ENCODE measurements at places on chromosomes 1 and 21. TPM values are rescaled to one million over a fixed set of nuclear protein-coding genes. Genes with fewer than 3 reads are reported as not detected.

Gene RHBDL2
- 31.6 TPM for total RNA-seq

- no peaks in the 10 kb centered on the region for H3K4me1 ChIP-seq
- no peak overlapping the region for H3K27ac ChIP-seq
- no peaks in the 10 kb centered on the region for H3K36me3 ChIP-seq
- no peak for DNase-seq
Measured at GRCh38 chr1:100523038-100523652, 14.8 kb upstream of the GPR88 start.

Gene FMO4
- total RNA-seq: 0.61 TPM

DNA sequence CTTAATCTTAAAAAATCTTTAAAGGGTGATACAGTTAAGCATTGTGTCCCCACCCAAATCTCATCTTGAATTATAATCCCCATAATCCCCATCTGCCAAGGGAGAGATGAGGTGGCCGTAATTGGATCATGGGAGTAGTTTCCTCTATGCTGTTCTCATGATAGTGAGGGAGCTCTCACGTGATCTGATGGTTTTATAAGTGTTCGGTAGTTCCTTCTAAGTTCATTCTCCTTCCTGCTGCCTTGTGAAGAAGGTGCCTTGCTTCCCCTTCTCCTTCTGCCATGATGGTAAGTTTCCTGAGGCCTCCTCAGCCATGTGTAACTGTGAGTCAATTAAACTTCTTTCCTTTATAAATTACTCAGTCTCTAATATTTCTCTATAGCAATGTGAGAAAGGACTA is 10.7 kb downstream of the DHRS3 start:
- peaks cover 32% of the 10 kb centered on the region for H3K36me3 ChIP-seq
- no peaks in the 10 kb centered on the region for H3K27me3 ChIP-seq
- 0 out of 2 replicates have a peak overlapping the region, but pooled peaks have one; percentile 29 for H3K27ac ChIP-seq
- no peak overlapping the region for H3K4me3 ChIP-seq

DNA sequence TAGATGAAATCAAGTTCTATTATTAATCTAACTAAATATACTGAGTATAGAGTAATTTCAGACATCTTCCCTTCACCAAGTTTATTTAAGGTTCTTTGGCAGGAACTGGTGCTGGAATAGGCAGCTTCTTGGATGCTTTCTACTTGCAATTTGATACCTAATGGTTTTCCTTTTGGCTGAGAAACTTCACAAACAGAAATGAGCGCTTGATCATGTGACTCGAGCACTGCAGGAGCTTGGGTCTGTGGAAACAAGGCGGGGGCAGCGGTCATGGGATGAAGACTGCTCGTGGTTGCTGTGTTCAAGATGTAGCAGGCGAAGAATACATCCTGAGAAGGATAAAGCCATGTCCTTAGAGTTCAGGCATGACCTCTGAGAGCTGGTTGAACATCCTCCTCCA is 136.8 kb downstream of the PTPRC start:
- no peaks in the 10 kb centered on the region for H3K4me1 ChIP-seq
- H3K4me3 ChIP-seq: no peak overlapping the region
- H3K27ac ChIP-seq: no peak overlapping the region
- DNase-seq: no peak
- H3K27me3 ChIP-seq: no peaks in the 10 kb centered on the region
- no peaks in the 10 kb centered on the region for H3K36me3 ChIP-seq

- peaks cover 17% of the 10 kb centered on the region for H3K27me3 ChIP-seq
- H3K36me3 ChIP-seq: no peaks in the 10 kb centered on the region
- no peaks in the 10 kb centered on the region for H3K4me1 ChIP-seq
- no peak overlapping the region for H3K4me3 ChIP-seq
- no peak overlapping the region for H3K27ac ChIP-seq
Measured at GRCh38 chr1:245272676-245273075, 117.9 kb downstream of the KIF26B start.

GRCh38 chr1:913491-914130 is 10.1 kb upstream of the SAMD11 start:
- H3K4me3 ChIP-seq: no peak overlapping the region
- no peak for DNase-seq
- H3K4me1 ChIP-seq: peaks cover 13% of the 10 kb centered on the region
- no peaks in the 10 kb centered on the region for H3K36me3 ChIP-seq

GRCh38 chr21:28961927-28962326 is 30.8 kb downstream of the LTN1 start:
- H3K36me3 ChIP-seq: no peaks in the 10 kb centered on the region
- no peak for DNase-seq
- H3K27me3 ChIP-seq: no peaks in the 10 kb centered on the region
- no peak overlapping the region for H3K4me3 ChIP-seq

GRCh38 chr1:79052829-79053449 is 46.4 kb upstream of the ADGRL4 start:
- DNase-seq: no peak
- H3K4me1 ChIP-seq: no peaks in the 10 kb centered on the region
- no peak overlapping the region for H3K27ac ChIP-seq
- no peaks in the 10 kb centered on the region for H3K27me3 ChIP-seq

- H3K36me3 ChIP-seq: no peaks in the 10 kb centered on the region
- no peak overlapping the region for H3K4me3 ChIP-seq
- H3K4me1 ChIP-seq: 0 out of 2 replicates have a peak, but pooled peaks cover 4% of the 10 kb centered on the region
- no peak for DNase-seq
- no peaks in the 10 kb centered on the region for H3K27me3 ChIP-seq
- no peak overlapping the region for H3K27ac ChIP-seq
Measured at GRCh38 chr1:232667778-232668165, 37.8 kb upstream of the SIPA1L2 start.

DNA sequence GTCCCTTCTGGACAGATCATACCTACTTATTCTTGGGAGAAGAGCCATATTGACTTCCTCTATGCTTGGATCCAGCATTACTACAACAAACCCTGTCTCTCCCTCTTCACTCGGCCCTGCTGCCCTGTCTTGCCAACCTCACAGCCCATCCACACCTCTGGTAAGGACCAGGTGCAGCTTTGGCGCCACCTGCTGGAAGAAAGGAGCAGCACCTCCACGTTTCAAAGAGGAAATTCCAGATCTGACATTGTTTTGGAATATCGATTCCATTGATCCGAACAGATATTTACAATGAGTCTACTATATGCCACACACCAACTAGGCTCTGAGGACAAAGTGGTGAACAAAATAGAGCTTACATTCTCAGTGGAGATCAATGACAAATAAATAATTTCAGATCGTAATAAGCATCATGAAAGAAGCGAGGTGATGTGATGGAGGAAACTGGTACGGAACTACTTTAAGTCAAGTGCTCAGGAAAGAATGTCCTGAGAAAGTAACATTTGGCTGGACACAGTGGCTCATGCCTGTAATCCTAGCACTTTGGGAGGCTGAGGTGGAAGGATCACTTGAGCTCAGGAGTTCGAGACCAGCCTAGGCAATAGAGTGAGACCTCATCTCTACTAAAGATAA is 18.7 kb downstream of the MFSD2A start:
- H3K4me1 ChIP-seq: no peaks in the 10 kb centered on the region
- peak; percentile 42 for DNase-seq
- no peak overlapping the region for H3K4me3 ChIP-seq
- no peaks in the 10 kb centered on the region for H3K36me3 ChIP-seq

DNA sequence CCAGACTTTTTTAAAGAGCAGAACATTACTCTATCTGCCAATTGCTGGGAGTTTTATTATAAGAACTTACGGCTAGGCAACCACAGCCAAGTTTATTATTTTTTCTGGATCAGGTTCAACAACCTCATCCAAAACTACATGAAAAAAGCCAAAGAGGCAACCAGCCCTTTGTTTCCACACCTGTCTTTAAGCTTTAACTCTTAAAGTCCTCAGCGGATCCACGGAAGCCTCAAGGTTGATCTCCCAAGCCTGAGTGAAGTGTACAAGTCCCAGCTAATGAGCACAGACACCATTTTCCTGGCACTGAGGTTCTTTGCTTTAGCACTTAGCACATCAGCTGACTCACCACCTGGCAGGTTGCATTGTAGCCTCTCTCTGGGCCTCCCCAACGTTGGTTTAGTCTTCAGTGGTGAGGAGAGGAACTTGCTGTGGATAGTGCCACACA is 143.1 kb downstream of the TGFBR3 start:
- no peak for DNase-seq
- H3K27ac ChIP-seq: no peak overlapping the region
- peaks cover 10% of the 10 kb centered on the region for H3K36me3 ChIP-seq
- no peak overlapping the region for H3K4me3 ChIP-seq
- peaks cover 18% of the 10 kb centered on the region for H3K4me1 ChIP-seq

- no peak overlapping the region for H3K4me3 ChIP-seq
- no peak overlapping the region for H3K27ac ChIP-seq
- H3K36me3 ChIP-seq: no peaks in the 10 kb centered on the region
Measured at GRCh38 chr1:184788970-184789369, 34.3 kb upstream of the EDEM3 start.

- H3K4me3 ChIP-seq: no peak overlapping the region
- H3K4me1 ChIP-seq: no peaks in the 10 kb centered on the region
- no peak for DNase-seq
Measured at GRCh38 chr1:81157686-81158085, 643.0 kb upstream of the ADGRL2 start.

Gene HORMAD1
- not detected for total RNA-seq

Data from PC-9 (cell line).